Fibroblast of upper back skin (primary cell): ENCODE measurements at places on chromosomes 12 and 14.

DNA sequence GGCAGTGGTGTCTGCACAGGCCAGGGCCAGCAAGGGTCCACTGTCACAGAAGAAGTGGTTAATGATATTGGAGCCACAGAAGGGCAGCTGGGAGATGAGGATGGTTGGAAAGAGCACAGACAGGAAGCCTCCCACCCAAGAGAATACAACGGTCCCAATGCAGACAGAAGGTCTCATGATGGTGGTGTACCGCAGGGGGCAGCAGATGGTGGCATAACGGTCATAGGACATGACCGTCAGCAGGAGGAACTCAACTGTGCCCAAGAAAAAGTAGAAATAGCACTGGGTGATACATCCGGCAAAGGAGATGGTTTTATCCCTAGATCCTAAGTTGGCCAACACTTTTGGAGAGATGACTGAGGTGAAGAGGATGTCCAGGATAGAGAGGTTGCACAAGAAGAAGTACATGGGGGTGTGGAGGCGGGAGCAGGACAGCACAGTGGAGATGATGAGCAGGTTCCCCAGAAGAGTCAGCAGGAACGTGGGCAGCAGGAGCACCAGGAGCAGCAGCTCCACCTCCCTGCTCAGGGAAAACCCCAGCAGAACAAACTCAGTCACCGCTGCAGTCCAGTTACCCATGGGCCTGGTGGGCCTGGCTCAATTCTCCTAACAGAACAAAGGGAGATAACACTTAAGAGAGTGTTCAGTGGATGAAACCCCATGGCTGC lies 9.8 kb downstream of the OR6J1 start:
- no peak for DNase-seq

- DNase-seq: peak; percentile 67
These were observed 88.3 kb downstream of the OTOGL start for GRCh38 chr12:80187660-80188090.

DNA sequence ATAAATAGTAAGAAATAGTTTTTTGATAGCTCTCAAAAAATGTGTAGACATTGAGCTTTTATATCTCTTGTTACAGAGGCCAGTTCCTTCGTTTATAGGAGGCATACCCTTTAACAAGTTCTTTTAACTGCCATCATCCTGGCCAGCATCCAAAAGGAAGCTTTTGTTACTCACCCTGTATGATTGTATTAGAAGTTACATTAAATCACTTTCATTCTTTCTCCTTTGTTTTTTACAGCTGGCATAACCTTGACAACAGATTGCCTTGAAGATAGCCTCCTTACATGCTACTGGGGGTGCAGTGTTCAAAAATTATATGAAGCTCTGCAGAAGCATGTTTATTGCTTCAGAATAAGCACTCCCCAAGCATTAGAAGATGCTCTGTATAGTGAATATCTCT lies 20.1 kb downstream of the CGRRF1 start:
- DNase-seq: peak; percentile 57

DNA sequence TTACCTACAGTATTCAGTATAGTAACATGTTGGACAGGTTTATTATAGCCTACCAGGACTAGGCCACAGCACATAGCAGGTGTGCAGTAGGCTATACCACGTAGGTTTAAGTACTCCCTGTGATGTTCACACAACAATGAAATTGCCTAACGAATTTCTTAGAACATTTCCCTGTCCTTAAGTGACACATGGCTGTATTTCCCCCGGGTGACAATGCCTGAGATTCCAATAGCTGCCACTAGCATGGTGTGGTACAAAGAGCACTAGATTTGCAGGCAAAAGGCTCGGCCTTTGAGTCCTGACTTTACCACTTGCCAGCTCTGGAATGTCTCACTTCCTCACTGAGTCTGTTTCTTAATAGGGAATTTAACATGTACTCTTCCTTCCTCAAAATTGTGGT lies 19.7 kb downstream of the PTPN21 start:
- DNase-seq: no peak

- no peak for DNase-seq
These were observed 487.0 kb downstream of the MED13L start for GRCh38 chr12:115790526-115790925.

DNA sequence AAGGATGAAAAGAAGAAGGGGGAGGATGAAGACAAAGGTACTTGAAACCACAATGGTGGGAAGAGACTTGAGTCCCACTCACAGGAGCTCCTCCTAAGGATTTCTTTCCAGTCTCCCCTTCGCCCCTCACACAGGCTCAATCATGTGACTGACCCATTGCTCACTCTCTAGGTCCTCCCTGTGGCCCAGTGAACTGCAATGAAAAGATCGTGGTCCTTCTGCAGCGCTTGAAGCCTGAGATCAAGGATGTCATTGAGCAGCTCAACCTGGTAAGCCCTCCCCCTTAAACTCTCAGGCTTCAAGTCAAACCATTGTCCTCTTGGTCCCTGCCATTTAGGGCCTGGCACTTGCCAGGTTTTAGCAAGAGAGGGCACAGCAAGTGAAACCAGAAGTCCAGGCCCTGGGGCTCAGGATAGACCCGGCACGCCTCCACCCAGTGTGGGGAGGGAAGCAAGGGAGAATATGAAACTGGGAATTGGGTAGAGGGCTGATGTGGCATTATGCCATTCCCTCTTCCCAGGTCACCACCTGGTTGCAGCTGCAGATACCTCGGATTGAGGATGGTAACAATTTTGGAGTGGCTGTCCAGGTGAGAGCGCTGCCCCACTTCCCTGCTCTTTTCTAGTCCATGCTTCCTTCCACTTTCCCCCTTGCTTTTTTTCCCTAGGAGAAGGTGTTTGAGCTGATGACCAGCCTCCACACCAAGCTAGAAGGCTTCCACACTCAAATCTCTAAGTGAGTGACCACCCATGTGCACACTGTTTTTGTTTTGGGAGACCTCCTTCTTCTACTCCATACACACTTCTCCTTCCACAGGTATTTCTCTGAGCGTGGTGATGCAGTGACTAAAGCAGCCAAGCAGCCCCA lies 1.8 kb downstream of the PSME1 start:
- no peak for DNase-seq
